Stomach (tissue), 19 donors: ENCODE measurements at places on chromosomes 2 and 18. TPM values are rescaled to one million over a fixed set of nuclear protein-coding genes. Genes with fewer than 3 reads are reported as not detected.

DNA sequence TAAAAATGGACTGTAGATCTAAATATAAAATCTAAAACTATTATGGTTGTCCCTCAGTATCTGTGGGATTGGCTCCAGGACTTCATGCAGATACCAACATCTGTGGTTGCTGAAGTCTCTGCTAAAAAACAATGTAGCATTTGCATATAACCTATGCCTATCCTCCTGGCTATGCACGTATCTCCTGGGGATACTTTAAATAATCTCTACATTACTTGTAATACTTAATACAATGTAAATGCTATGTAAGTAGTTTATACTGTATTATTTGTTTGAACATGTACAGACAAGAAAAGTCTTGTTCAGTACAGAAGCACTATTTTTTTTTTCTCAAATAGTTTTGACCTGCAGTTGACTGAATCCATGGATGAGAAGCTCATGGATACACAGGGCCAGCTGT, 134.9 kb downstream of the ZAP70 start:
- DNase-seq = no peak

DNA sequence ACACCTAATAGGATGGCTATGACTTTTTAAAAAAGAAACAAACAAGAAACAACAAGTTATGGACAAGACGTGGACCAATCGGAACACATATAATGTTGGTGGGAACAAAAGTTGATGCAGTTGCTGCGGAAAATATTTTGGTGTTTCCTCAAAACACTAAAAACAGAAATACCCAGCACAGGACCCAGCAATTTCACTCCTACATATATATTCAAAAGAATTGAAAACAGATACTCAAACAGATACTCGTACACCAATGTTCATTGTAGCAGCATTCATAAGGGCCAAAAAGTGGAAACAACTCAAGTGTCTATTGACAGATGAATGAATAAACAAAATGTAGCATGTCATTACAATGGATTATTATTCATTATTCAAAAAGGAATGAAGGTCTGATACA, 12.1 kb downstream of the CCDC141 start:
- no peak for DNase-seq

DNA sequence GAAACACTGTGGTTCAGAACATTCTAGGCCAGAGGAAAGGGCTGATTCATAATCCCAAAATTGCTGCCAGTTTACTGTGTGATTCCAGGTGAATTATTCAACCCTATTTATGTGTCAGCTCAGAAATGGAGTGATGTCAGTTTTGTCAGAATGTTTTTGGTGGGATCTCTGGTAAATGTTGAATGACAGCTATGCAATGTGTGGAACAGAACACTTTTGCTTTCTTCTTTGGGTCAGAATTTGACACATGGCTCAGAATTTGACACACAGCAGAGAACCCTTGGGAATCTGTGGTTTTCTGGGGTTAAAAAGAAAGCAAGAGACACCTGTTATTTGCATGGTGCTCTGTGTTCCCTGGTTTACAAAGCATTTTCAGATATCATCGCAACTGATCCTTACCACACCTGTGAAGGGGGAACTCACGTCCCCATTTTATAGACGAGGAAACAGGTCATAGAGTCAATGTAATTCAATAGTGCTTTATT, 1.6 kb upstream of the MTA3 start:
- DNase-seq = no peak

DNA sequence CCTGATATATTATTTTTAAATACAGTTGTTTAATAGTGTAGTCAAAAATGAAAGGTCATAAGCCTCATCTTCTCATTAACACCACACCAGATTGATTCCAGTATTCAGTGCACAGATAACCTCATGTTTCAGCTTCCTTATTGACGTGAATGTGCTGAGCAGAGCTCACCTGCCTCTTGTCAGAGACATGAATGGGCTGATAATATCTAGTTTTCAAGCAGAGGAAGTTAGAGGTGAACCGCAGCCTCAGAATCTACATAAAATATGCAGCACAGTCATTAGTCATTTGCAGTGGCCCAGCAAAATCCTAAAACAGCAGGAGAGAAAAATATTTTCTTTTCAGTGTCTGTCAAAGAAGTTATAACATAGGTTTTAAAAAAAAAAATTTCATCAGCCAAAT, 216.2 kb downstream of the GBX2 start:
- peak; percentile 15 for DNase-seq

- DNase-seq = no peak
These were observed 80.5 kb upstream of the ABCA12 start for GRCh38 chr2:215218587-215219577.

The MGAT4A gene
- 37.5 TPM for total RNA-seq

DNA sequence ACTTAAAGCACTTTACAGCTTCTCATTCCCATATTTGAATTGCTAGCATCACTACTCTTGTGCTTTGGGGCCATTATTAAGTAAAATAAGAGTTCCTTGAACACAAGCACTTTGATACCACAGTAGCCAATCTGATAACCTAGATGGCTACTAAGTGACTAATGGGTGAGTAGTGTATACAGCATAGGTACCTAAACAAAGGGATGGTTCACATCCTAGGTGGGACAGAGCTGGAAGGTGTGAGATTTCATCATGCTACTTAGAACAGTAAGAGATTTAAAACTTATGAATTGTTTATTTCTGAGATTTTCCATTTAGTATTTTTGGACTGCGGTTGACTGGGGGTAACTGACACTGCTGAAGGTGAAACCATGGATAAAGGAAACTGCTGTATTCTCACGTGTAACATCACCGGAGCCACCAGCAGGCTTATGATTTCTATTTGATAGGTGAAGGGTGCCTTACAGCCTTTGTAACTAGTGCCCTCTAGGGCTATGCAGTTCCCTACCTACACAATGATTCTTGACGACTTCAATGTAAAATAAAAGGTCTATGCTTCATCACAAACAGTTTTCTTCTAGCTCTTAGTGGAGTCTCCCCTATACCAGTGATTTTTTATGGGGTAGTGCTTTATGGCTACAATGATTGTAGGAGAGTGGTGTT, 22.1 kb upstream of the CRIM1 start:
- no peak for DNase-seq

GRCh38 chr2:29562319-29562718, 359.1 kb downstream of the ALK start:
- DNase-seq = no peak

The ARHGAP15 gene
- total RNA-seq = 6.8 TPM

The TGIF1 gene
- 52.5 TPM for total RNA-seq

GRCh38 chr18:31197676-31198075, 35.0 kb upstream of the DSC1 start:
- no peak for DNase-seq

DNA sequence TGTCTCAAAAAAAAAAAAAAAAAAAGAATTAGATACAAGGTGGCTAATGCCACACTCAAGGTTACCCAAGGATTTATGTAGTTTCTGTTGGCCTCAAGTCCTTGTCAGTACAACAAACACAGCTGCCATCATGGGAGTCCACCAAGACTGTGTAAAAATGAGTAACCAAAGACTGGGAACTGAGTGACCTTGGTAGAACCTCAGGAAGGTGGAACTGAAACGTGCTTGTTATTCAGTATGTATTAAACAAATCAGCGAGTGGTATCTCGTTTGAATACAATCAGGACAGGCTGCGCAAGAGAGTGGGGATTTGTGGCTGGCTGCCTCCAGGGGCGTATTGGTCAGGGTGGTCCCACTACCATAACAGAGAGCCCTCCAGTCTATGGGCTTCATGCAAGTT, 1.6 kb upstream of the SFTPB start:
- DNase-seq = no peak

- DNase-seq = peak; percentile 16
These were observed 1069.3 kb upstream of the CNTNAP5 start for GRCh38 chr2:122955776-122956175.

DNA sequence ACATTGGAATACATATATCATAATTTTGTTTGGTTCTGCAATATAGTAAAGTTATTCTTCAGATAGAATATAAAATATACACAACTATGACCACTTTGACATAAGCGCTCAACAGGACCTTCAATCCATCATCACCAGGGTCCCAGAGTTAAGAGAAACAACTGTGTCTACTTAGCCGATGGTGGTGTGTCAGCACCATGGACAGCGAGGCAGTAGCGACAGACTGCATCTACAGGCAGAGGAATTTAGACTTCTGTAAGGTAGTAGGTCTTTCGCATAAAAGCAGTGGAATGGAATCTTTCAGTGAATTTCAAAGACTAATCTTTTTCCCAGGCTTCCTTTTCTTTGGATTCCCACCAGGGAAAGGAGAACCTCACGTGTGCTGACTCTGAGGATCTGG, 20.5 kb upstream of the LRPPRC start:
- peak; percentile 82 for DNase-seq

The PARD3B gene
- total RNA-seq = 14.3 TPM

The BUB1 gene
- total RNA-seq = 0.45 TPM

- no peak for DNase-seq
These were observed 54.4 kb downstream of the SCN3A start for GRCh38 chr2:165149439-165149838.

GRCh38 chr18:48974304-48975119, 23.7 kb upstream of the SMAD7 start:
- no peak for DNase-seq

GRCh38 chr2:142008135-142008744, 122.6 kb downstream of the LRP1B start:
- DNase-seq = no peak

DNA sequence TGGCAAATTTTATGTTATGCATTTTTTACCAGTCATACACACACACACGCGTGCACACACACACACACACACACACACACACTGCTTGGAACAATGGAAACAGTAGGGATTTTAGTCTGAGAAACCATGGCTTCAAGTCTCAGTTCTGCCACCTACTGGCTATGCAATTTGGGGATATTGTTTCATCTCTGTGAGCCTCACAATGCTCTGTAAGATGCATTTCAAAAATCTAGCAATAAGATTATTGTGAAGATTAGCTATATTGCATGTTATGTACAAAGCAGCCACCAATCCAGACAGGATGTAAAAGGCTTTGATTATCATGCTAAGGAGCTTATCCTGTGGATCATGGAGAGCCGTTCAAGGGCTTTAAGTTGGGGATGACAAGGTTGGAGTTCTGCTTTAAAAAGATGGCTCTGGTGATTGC, 401.4 kb downstream of the NBAS start:
- DNase-seq = peak; percentile 60

DNA sequence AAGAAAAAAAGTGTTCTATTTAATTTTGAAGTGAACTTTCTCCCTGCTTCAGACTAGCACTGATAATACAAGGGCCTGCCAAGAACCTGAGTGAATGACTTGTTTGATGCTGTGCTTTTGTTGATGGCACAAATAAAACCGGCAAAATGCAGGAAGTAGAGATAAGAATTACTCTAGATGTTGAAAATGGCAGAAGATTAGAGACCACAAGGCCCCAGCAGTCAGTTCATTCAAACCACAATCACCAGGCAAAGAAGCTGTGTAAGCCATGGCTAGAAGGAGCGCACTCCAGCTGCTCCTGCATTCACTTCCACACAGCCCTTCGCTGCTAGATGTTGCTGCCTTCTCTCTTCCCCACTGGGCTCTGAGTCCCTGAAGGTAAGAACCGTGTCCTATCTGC, 297.1 kb downstream of the AGPS start:
- no peak for DNase-seq

- no peak for DNase-seq
These were observed 97.4 kb upstream of the STK17B start for GRCh38 chr2:196268538-196269338.

DNA sequence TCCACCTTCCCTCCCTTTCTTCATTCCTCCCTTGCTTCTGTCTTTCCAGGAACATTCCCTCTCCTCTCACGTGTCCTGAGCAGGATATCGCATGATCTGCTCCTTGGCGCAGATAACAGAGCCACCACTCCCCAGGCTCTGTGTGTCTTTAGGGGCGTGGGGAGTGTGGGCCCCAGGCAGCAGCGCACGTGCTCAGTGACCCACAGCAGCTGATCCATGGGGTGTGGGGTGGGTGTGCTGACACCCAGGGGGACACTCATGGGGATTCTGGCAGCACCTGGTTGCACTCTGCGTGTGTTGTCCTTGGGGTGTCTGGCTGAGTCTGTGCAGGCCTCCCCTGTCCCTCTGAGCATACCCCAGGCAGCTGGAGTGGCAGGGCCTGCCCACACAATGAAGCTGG, 9.9 kb upstream of the FOSL2 start:
- peak; percentile 75 for DNase-seq

DNA sequence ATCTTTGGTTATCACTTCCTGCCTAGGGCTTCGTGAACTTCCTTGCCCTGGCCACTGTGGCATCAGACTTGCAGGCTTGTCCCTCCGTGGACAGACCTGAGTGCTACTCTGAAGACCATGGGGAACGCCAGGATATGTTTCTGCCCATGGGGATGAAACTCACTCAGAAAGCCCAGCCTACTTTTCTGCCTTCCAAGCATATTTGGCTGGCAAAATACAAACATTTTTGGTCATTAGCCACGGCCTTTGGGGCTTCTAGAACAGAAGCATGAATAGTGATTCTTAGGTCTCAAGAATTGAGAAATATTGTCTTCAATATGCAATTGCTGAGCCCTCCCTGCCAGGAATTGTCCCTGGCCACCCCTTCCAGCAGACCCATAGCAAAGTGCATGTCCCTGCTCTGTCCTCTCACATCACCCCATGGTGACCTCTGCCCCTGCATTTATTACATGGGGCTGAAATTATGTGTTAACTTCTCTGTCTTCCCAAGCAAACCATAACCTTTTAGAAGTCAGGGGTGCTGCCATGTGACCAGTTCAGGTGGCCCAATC, 152.4 kb downstream of the OSR1 start:
- DNase-seq = no peak

- DNase-seq = no peak
These were observed 37.4 kb upstream of the EPAS1 start for GRCh38 chr2:46259777-46260168.

DNA sequence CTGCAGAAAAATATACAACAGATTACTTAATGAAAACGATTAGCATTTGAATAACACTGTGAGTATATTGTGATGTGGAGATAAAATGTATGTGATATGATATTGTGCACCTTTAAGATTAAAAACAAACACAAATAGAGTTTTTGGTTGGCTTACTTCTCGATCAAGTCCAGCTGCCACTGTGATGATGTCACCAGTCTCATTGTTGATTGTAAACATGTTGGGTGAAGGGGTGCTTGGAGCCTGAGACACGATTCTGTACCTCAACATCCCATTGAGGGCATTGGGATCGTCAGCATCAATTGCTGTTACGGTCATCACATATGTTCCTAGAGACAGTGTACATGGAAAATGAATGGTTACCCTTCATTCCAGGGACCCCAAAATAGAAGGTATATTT, 174.1 kb downstream of the CDH2 start:
- DNase-seq = no peak
